ENCODE measurements at places on chromosomes 2 and 18.

GRCh38 chr2:217288472-217289063, 428.7 kb upstream of the TNP1 start:
- DNase-seq = no peak

DNA sequence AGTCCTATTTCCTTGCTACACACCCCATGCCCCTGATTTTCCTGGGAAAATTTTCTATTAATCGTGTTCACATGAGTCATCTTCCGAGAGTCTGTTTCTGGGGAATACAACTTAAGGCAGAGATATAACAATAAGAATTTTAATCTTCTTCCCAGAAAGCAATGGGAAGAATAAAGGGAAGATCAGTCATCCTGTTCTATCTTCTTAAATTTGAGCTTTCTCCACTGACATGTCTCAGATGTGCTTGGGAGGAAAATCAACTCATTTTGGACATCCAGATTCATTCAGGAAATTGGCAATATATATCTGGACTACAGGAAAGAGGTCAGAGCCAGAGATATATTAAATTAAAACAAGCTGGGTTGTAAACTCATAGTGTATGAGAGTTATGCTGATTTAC, 62.3 kb upstream of the SPAG16 start:
- DNase-seq = no peak

GRCh38 chr18:58396966-58397365, 231.9 kb downstream of the ALPK2 start:
- DNase-seq = no peak

DNA sequence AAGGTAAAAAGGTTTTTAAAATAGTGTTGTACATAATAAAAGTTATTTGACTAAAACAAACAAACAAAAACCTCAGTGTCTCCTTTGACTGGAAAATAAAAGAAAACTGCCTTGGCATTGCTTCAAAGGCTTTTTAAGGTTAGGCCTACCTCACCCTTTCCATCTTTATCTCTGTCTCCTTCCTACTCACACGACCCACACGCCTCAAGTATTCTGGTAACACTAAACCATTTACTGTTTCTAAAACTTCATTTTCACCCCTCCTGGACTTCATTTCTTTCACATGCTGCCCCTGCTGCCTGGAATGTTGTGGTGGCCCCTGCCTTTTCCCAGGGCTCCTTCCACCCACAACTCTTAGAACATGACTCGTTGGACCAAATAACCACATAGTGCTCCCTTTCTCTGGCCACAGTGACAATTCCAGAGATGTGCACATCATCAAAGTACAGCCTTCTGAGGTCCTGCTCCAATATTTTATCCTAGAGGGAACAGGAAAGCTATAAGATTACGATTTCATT, 54.0 kb downstream of the ERBB4 start:
- DNase-seq = no peak

DNA sequence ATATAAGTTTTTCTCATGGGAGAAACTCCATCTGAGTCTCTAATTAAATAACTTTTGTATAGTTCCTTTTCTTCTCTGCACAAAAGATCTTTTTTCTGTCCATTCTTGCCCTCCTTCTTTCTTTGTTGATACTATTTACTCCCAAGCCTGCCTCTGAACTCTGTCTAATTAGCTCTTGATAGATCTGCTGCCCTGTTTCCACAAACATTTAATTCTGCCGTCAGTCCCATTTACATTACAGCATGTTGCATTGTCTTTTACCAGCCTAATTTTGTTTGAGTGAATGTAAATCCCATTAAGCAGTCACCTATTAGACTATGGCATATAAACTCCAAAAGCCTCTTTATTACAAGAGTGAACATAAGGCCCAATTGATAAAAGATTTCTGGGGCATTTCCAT, 254.4 kb downstream of the ERBB4 start:
- DNase-seq = no peak

All from pancreas (tissue), 10 donors.